ENCODE measurements at places on chromosomes 7 and 10.

DNA sequence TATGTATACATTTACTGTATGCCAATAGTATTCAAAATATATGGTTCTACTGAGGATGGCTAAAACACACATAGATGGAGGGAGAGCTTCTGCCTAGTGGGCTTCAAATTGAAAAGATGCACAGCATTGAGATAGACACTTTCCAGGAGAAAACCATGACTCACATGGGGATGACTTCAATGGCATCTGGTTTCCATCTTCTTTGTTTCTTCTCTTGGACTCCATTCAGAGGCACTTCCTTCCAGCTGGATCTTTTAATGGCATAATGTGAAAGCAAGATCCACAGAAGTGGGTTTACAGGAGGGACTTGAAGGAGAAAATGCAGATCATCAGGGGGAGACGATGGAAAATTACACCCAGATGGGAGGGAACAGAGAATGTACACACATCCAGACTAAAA is 84.9 kb downstream of the ZNF365 start:
- no peak for DNase-seq

DNA sequence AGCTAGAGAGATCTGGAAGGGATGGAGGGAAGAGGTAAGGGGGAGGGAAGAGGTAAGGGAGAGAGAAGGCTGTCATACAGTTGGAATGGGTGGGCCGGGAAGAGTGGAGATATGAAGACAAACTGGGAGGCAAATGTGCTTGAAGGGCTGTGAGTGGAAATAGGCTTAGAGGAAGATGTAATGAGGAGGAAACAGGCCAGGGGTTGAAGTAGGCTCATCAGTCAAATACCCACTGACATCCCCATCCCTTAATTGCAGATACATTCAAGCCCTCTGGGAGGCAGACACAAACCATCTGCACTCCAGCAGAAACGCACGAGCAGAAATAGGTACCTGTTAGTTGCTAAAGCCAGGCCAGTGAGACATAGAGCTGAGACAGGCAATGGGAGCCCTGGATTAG is 2.1 kb downstream of the SYNPO2L start:
- no peak for DNase-seq

DNA sequence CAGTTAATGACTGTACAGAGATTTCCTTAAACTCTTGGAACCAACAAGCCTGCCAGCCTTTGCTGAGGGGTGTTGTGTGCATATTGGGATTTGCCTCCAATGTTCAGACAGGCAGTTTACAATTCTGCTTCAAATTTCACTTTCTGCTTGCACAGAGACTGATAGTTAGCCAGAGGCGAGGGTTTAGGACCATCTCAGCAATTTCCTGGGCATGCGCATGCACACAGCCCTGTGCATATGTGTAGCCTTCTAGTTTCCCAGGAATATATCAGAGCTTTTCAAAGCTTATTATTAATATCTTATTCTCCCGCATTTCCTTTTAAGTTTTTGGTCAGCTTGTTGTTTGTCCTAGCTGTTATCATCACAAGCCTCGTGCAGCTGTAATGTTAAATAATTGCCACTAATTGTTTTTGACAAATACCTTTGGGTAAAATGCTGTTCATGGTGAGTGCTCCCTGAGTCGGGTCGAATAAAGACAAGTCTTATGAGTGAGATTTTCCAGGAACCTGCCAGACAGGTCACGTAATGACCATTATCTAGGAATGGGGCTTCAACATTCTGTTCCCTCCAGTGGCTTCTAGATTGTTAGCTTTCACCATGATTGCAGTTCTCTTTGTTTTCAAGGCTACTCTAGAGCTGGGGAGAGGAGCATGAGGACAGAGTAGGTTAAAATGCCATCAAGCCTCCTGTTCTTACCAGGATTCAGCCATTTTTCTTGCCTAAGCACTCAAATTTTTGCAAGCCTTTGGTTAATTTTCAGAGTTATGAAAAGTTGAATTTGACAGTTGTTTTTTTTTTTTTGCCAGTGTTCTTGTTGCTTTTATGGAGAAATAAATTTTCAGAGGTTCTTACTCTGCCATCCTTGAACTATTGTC is 24.1 kb upstream of the DNAJC1 start:
- DNase-seq: no peak

DNA sequence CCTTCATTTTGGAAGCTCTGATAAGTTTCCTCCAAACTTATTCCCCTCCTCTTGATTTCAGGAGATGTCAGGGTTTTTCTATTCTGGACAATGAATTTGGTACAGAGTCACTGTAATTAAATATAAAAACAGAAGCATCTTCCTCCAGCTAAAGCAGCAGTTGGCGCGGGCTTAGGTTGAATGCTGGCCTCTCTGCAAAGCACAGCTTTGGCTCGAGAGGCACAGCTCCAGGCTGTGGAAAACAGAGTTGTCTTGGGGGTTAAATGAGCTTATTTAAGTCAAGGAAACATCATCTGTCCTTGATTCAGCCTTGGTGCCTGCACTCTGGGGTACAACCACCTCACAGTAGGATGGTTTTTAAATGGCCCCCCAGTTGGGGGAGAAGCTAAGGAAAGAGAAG is 35.0 kb upstream of the PDCD4 start:
- DNase-seq: no peak

DNA sequence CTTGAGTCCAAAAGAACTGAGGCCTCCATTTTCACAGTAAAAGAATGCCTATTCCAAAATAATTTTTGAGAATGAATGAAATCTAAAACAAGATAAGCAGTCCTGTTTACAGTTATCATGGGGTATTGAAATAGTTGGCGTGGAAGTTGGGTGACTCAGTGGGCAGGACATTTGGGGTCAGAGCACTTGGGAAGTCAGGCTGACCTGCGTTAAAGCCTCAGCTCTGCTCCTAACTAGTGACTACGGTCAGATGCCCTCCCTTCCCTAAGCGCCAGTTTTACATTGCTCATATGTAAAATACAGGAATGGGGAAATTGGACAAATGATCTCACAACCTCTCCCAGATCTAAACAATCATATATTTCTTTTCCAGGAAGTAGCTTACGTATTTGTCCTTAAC is 2.3 kb upstream of the PAPSS2 start:
- no peak for DNase-seq

GRCh38 chr10:78757344-78757925 is 311.3 kb upstream of the ZMIZ1 start:
- no peak for DNase-seq

DNA sequence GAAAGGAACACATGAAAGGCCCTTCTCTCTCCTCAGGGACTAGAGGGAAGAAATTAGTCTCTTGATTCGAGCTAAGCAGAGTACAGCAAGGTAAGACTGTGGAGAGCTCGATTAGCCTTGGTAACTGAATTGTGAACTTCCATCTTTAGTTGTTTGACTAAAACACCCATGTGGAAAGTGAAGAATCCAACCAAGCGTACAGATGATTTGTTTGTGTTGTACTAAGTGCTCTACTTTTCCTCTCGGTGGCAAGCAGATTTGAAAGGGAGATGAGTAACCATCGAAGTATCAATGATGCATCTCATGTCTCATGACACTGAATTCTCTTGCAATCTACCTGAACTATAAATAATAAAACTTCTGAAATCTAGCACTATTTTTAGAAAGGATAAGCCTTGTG is 80.7 kb downstream of the FZD1 start:
- DNase-seq: no peak

DNA sequence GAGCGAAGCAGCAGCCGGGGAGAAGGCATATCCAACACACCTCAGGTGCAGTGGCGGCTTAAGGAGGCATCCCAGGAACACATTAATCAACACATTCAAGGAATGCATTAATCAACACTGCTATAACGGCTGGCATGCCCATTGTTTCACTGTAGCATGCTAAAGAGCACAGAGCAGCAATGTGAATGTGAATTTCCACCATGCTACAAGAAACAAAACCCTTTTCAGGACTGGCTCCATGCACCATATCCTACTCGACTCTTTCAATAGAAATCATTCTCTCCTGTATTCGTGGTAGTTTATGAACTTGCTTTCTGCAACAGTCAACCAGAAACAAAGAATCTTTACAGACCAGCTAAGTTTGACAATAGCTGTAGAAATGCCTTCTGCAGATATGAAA is 149.0 kb downstream of the NRCAM start:
- no peak for DNase-seq

GRCh38 chr10:26198119-26198518 is 18.5 kb upstream of the GAD2 start:
- DNase-seq: no peak

DNA sequence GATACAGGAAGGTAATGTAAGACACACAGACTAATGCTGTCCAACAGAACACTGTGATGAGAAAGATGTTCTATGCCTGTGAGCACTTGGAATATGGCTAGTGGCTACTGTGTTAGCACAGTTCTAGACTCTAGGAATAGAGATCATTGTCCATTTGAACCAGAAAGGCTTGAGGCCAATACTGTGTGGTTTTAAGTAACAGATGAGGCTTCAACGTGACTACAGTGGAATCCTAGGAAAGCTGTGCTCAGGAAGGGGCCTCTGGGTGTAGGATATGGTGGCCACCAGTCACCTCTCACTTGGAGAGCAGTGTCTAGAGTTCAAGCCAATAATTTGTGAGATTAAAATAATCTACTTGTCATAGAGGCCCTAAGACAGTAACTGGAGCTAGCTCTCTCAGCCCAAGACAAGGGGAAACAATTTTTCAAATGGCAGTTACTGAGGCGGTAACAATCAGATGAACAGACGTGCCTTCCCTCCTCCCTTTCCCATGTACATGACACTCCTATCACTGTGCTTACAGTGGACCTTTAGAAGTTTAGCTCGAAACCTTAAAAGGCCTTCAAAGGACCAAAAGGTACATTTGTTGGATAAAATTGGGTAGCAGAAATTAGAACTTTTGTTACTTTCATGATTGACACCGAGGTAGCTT is 10.2 kb downstream of the ZDHHC16 start:
- DNase-seq: no peak

DNA sequence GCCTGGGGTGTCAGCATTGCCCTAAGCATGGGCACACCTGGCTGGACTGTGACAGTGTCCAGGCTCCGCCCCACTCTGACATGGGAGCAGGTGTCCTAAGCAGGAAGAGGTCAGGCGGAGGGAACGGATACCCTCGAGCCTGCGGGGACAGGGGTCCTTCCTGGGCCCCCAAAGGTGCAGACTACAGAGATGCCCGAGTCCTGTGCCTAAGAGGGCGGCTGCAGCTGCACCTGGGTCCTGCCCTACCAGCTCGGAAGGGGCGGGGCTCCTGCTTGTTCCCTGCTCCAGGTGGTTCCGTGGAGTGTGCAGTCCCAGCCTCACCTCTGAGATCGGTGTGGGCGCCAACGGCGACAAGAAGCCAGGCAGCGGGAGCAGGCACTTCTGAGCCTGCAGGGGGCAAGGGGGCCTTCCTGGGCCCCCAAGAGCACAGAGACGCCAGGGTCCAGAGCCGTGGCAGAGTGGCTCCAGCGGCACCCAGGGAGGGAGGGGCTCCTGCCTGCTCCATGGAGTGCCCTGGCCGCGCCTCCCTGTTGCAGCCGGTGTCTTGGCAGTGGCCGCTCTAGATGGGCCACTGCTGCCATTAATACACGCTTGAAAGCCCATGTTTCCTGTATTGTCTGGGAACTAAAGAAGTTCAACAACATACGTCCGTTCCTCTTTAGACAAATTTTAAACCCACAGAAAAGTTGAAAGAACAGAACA is 64.5 kb upstream of the CACNA2D1 start:
- DNase-seq: no peak
